ENCODE measurements at places on chromosomes 1 and 21.

DNA sequence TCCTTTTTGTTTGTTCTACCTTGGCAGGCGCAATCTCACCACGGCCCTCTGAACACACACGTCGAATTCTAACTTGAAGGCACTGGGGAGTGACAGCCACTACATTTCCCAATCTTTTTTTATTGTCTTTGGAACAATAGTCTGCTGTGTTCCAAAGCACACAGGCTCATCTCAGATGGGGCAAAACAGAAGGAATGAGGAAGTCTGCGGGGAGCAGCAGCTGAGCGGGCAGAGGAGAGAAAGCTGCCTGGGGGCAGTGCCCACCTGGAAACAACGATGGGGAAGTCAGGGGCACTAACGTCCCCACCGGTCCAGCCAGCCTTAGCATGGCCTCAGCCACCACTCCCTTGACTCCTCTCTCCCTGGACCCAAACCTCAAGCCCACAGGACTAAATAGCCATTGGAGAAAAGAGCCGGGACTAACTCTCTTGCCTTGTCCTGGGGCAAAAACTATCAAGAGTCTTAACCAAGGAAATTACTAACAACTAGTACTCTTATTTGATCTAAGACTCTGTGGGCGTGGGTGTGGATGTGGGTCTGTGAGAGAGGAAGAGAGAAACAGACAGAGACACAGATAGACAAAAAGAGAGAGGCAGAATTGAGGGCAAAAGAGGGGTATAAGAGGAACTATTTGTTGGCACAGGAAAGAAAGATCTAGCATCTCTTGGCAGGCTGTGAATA, 34.2 kb downstream of the SYF2 start:
- no peak for DNase-seq

DNA sequence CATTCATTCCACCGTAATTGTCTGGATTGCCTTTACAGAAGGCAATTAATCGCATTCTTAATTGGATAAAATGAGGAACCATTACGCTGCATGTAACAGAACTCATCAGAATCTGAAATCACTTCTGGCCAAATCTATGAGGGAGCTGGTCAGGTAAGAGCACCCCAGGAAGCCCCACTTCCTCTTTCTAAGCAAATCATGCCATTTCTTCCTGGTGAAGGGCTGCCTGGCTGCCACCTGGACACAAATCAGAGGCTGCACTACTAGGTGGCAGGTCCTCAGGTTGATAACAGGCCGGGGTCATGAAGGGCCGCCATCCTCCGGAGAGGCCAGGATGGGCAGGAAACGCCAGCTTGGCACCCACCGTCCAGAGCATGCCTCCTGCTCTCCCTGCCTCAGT, 73.7 kb downstream of the CAPZB start:
- no peak for DNase-seq

GRCh38 chr1:91806769-91807700, 78.9 kb downstream of the TGFBR3 start:
- no peak for DNase-seq

DNA sequence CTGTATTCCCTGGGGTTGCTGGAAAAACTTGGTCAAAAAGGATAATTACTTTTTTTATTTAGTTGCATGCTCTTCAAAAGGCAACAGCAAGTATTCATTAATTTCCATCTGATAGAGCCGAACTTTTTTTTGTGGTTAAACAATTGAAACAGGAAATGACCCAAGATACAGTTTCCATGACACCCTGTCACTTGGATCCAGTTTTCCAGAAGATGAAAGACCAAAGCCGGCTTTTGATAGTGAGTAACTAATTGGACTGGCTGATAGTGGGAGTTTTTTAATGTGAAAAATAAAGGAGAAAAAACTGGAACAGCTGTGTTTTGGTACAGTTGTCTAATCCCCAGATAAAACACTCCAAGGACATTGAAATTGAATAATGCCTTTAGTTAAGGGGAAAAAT, 33.0 kb downstream of the CACHD1 start:
- no peak for DNase-seq

- DNase-seq: peak; percentile 26
Measured at GRCh38 chr1:231315887-231316286, 21.8 kb downstream of the EXOC8 start.

DNA sequence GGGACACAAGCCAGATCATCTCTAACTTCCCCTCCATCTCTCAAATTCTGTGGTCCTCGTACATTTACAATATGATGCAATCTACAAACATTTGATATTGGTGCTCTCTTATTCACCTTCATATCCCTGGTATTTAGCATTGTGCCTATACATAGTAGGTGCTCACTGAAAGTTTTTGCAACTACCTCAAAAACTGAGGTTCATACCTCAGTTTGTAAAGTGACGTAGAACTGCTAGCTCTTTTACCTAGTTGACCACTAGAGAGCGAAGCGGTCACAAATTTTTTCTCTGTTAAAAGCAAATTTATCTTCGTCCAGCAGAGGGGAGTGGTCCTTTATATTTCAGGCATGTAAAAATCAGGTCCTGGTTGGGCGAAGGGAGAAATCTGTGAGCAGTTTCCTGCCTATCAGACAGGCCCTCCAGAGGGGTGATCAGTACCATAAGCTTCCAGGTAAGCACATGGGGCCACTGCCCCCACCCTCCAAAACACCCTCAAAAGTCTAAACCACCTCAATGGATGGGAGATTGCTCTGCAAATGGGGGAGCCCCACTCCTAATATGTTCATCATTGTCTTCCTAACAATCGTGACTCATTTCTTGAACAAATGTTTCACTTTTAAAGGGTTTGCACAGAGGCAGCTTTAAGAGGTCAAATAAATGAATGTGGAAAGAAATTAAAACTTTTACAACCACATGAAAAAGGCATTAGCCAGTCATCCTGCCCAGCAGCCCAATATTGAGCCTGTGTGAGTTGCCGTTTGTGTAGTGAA, 10.6 kb upstream of the HLCS start:
- no peak for DNase-seq

- no peak for DNase-seq
Measured at GRCh38 chr1:25624156-25624555, 7.6 kb downstream of the MAN1C1 start.

DNA sequence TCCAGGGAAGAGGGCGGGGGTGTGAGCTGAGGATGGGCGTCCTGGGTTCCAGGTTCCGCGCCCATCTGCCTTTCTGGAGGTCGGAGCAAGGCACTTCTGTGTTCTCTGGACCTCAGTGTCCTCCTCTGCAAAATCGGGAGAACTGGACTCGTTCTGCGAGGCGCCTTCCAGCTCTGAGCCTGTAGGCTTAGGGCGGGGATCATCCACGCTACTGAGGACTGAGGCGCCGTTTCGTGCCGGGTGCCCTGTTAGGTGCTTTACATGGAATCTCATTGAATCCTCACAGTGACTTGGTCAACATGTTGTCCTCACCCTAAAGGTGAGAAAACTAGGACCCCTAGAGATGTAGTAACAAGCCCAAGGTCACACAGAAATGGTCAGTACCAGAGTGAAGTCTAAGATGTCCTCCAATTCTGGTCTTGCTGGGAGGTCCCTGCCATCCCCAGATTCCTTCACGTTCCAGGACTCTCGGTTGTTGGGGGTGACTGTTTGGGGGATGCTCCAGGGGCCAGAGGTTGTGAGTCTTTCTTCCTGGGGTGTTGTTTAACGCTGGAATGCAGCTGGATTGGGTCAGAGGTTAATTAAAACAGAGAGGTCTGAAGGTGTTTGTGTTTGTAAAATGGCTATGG, 677 bp downstream of the PRKAA2 start:
- no peak for DNase-seq

- no peak for DNase-seq
Measured at GRCh38 chr1:239722035-239722434, 335.7 kb downstream of the CHRM3 start.

DNA sequence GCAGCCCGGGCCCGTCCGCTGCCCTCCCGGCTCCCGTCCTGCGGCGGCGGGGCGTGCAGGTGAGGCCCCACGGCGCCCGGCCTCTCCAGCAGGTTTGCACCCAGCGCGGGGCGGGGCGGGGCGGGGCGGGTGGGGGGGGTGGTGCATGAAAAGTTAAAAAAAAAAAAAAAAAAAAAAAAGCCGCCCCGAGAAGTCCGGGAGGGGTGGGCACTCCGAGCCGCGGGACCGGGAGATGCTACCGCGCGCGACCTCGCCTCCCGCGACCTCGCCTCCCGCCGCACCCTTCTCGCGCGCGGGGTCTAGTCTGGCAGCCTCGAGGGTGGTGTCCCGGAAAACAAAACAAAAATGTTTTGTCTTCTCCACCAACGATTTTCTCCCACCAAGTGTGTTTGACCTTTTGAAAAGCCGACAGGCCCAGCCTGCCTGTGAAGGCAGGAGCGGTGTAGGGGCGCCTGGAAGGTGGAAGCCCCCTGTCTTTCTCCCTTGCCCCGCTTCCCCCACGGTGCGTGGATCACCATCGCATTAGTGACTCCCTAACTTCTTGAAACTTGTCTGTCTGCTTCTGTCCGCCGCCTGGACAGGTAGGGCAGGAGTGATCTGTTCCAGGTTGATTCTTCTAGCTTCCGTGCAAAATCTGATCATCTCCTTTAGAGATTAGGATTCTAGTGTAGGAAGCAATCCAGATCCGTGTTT, 569 bp downstream of the RCAN3 start:
- peak; percentile 21 for DNase-seq

- no peak for DNase-seq
Measured at GRCh38 chr1:211885747-211886522, 55.4 kb upstream of the LPGAT1 start.

DNA sequence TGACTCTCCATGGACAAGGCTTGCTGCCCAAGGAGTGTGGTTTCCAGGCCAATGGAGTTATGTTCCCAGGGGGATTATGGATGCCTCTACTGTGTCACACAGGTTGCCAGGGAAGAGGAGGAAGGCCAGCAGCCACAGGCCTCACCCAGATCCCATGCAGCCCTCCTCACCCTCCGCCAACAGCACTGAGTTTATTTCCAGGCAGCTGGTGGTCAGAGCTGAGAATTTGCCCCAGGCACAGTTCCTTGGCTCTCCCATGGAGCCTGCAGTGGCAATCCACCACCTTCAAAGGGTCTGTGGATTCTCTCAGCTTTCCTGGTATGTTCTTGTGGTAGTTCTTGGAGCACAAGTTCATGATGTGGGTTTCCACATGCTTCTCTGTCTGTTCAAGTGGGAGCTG, 79.2 kb downstream of the NTNG1 start:
- DNase-seq: no peak

- no peak for DNase-seq
Measured at GRCh38 chr1:206873603-206874188, 8.3 kb downstream of the IL20 start.

DNA sequence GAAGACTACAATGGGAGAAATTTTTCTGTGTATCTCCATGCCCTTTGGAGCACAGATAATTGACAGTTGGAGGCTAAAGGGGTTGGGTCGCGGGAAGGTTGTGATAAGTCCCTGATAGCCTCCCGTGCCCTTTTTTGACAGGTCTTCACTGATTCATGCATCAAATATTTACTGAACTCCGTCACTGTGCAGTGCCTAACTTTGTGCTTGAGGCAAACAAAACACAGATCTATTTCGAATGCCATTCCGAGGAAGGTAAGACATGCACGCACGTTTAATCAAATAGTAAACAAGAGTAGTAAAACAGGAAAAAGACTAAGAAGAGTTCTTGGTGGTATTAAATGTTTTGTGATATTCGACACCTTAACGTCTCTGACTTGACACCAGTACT, 494 bp upstream of the PIP5K1A start:
- no peak for DNase-seq

DNA sequence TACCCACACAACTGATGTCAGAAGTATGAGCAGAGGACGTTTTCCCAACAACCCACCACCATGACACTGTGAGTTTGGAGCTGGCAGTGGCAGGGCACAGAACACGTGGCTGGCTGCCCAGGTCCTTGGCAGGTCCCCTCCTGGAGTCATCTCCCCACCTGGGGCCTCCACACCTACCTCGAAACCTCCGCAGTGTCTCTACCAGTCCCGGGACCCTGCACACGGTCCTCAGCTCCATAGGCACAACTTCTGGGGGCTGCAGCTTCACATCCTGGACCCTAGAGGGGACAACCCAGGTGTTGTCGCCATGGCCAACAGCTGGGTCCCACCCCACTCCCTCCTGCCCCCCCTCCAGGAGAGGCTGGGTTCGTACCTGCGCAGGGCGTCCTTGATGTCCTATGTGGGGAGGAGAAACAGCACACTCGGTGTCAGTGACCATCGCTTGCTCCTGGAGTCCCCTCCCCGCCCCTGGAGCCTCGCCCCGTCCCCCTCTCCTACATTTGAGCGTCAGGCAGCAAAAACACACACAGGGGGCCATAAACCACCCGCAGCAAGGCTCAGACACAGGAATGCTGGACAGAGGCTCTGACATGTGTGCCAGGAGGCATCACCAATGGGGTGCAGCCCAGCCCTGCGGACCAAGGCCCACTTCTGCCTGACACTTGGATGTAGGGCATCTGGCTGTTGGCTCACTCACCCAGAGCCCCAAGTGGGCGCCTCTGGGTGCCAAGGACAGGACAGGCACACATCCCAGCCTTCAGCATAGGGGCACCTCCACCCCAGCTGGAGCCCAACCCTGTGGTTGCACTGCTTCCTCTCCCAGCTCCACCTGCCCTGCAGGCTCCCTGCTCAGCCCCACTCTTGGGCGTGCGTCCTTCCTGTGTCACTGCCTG, 9.6 kb downstream of the TRIM11 start:
- no peak for DNase-seq

DNA sequence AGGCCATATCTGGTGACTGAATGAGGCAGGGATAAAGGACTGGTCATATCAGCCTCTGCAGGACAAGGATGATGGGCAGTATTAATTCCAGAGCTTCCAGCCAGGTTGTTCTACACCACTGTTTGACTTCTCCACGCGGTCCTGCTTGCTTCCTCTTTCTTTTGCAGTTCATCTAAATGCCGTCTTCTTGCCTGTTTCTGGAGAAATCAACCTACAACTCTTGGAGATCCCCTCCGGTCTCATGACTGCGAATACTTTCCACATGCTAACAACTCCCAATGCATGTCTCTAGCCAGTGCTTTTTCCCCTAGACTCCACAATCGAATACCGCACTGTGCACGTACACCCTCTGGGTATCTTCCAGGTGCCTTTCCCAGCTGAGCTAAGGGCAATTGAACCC, 14.1 kb upstream of the TIAM1 start:
- DNase-seq: no peak

GRCh38 chr1:156193208-156193487, 756 bp upstream of the SLC25A44 start:
- no peak for DNase-seq

DNA sequence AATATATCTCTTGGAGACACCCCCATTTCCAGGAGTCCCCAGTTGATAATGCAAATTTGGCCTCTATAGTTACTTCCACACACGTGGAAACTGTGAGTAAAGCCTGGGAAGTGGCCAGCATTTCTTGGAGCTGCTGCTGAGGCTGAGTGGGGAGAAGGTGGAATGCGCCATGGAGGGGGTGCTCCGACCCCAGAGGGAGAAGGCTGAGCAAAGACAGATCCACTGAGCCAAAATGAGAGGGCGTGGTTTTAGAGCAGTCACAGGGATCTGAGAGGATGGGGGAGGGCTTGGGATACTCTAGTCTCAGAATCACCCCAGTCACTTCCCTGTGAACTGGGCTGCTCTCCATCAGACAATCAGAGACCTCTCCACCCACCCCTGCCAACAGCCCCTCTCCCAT, 38.7 kb downstream of the TRIM62 start:
- DNase-seq: no peak

DNA sequence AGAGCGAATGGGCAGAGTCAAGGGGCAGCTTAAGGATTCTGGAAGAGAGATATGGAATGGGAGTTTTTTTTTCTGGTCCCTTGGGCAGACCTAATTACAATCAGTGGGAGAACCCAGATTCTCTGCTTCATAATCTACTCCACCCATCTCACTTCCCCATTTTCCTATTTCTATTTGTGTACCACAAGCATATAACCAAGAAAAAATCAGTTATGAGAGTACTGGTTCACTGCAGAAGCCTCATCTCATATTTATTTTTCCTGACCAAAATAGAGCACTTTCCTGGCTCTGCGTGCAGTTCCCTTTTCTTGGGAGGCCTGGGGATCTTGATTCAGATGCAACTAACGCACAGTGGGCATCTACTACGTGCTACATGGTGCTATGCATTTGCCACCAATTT, 82.2 kb upstream of the SLFNL1 start:
- no peak for DNase-seq

All from activated T-helper 1 cell treated with anti-CD3 and anti-CD28 coated beads, Interleukin-12 subunit alpha, Interleukin-12 subunit beta, Interleukin-2, Interleukin-4 antibody, amounts not matched to agents 30 ng/mL and 10 ng/mL and 1 ng/mL, durations not matched to agents 14 hours and 24 hours and 36 hours (primary cell).